T-helper 22 cell (primary cell): ENCODE measurements at places on chromosomes 16 and 17.

- no peak for DNase-seq
Measured at GRCh38 chr17:56545930-56546329, 47.6 kb upstream of the NOG start.

- DNase-seq: no peak
Measured at GRCh38 chr17:38733282-38733981, 3.3 kb downstream of the CISD3 start.

- DNase-seq: no peak
Measured at GRCh38 chr17:49455272-49455861, 39.7 kb upstream of the NGFR start.

- DNase-seq: no peak
Measured at GRCh38 chr17:18261146-18261515, 669 bp downstream of the MIEF2 start.

GRCh38 chr16:82384949-82385348 is 214.9 kb upstream of the MPHOSPH6 start:
- DNase-seq: no peak

GRCh38 chr16:52547004-52547833 is at the start of gene TOX3:
TSS of gene TOX3 (minus strand) at chr16:52547143. CDS start at chr16:52546723, 420 bp downstream.
- no peak for DNase-seq
